ENCODE measurements at places on chromosomes 7 and 10.

- no peak for DNase-seq
These were observed 261.5 kb downstream of the MALRD1 start for GRCh38 chr10:19310066-19310465.

DNA sequence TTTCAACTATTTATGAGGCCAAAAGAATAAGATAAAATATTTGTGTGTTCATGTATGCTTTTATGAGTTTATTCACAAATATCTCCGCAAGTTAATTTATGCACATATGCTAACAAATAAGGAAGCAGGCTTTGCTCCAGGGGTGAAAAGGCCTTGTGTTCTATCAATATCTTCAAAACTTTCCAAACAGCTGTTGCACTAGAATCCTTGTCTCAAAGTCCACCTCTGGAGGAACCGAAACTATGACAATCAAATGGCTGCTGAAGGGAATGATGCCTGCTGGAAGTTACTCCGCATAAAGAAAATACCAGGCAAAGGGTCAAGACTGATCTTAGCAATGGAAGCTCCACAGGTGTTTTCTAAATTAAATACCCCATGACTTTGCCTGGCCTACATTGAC, 145.0 kb upstream of the GHITM start:
- DNase-seq: peak; percentile 85

DNA sequence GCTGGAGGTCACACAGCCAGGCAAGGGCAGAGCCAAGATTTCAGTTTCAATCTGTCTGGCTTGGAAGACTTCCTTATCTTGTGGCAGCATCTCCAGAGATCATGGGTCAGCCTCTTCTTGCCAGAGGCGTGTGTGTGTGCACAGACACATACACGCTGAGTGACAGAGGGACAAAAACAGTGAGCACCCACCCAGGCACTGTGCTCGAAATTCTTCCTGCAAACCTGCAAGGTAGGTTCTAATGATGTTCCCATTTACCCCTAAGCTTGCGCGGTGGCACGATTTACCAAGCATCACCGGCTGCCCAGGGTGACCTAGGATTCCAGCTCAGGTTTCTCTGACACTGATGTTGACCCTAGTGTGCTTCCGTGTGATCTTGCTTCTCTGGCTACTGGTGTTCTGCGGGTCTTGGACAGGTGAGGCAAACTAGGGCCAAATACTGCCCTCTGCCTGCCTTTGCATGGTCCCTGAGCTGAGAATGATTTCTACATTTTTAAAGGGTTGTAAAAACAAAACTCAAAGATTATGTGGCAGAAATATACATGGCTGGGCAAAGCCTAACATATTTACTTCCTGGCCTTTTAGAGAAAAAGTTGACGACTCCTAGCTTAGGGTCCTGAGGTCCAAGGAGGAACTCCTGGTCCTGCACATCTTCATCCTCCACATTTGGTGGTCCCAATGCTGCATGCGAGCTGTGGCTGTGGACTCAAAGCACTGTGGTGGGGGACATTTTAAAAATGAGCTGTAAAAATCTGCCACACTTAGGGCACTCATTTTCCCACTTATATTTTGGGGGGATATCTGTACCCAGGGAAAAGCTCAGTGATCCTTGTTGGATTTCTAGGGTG, 268.5 kb downstream of the RPS24 start:
- DNase-seq: peak; percentile 16

DNA sequence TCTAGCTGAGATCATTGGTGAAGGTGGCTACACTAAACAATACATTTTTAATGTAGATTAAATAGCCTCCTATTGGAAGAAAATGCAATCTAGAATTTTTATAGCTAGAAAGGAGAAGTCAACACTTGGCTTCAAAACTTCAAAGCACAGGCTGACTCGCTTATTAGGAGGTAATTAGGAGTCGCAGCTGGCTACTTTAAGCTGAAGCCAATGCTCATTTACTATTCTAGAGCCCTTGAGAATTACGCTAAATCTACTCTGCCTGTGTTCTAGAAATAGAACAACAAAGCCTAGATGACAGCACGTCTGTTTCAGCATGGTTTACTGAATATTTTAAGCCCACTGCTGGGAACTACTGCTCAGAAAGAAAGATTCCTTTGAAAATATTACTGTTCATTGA, 101.6 kb upstream of the EEPD1 start:
- DNase-seq: no peak

DNA sequence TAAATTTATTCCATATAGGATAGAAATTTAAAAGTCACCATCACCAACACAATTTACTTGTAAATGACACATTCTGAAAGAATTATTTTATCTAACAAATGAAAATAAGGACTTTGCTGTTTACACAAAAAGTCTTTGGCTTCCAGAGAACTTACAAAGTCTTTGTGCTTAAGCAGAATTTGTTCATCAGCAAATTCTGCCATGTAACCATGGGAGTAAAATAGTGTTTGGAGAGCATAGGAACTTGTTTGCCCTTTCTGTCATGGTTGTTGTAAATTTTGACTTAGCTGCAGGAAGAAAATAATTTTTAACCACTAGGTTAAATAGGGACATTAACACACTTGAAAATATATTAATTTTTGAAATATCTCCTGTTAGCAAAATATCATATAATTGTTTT, 15.2 kb downstream of the FGL2 start:
- no peak for DNase-seq

All from MV-4-11 (cell line).